ENCODE measurements at places on chromosomes 16 and 17. TPM values are rescaled to one million over a fixed set of nuclear protein-coding genes. Genes with fewer than 3 reads are reported as not detected.

GRCh38 chr16:81319221-81319912 lies 4.6 kb downstream of the GAN start:
- peak; percentile 61 for DNase-seq

RRAD gene
- 1.7 TPM for total RNA-seq

SULT1A1 gene
- 7.1 TPM for total RNA-seq

- no peak for DNase-seq
Observed at GRCh38 chr16:72787130-72787513, 260.8 kb downstream of the ZFHX3 start.

GRCh38 chr16:74766729-74767128 lies 7.9 kb downstream of the FA2H start:
- no peak for DNase-seq

GRCh38 chr17:11097121-11097520 lies 143.9 kb upstream of the SHISA6 start:
- DNase-seq, result no peak

- DNase-seq, result peak; percentile 36
Observed at GRCh38 chr17:50565402-50566350, 5.2 kb downstream of the CACNA1G start.

DNA sequence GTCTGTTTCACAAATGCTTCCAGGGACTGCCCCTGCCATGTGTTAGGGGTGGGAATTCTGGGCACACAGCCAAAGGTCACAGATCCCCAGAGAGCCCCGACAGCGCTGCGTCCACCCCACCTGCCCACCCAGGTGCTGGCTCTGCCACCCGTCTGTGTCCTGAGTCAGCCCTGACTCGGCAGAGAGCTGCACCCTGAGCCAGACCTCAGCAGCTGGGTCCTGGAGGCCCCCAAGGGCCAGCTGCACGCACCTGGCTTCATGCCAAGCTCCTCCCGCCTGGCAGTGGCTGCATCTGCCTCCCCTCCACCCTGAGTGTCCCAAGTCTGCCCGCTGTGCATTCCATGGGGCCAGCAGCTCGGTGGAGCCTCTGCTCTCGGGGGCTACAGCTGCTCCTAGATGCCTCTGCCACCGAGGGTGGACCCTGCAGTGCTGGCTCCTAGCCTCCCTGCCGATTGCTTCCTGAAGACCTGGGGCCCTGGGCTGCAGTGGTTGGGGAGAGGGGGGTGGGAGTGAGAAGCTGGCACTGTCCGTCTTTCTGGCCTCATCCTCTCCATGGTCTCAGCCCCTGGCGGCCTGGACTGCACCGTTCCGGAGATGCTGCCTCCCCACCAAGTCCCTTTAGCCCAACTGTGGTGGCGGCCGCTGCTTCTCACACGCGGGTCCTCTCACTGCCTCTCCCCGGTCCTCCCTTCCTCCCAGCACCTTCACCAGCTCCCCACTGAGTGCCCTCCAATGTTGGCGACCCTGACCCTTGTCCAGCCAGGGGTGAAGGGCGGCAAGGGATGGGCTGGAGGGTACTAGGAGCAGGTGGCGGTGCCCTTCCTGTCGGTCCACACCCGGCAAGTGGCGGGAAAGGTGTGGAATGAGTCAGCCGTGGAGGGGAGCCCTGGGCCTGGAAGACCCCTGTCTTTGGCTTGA lies 3.0 kb downstream of the SECTM1 start:
- peak; percentile 93 for DNase-seq

BCL6B gene
- not detected for total RNA-seq

GRCh38 chr17:32503251-32504165 lies 16.7 kb downstream of the CDK5R1 start:
- DNase-seq, result peak; percentile 81

DNA sequence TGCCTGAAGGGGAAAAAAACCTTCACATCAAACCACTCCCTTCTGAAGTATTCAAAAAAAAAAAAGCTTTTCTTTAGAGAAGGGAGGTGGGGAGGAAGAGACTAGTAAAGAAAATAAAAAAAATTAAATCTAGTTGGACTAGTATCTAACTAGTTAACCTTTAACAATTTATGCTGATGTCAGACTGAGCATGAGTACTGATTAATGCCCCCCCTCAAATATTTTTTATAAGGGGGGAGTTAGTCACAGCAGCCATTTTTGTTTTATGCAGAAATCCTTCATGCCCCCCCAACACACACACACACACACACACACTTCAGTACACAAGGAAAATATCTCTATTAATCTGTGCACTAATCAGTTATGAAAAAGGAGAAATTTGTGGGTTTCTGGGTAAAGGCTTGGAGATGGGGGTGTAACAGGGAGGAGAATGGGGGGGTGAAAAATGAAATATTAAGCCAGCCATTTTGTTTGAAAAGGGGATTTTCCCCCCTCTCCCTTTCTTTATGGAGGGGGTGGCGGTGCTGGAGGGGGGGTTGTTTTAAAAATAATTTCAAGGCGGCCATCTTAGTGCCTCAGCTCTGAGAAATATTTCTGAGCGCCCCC lies 4.7 kb upstream of the CHD3 start:
- DNase-seq, result peak; percentile 45

GRCh38 chr17:44915862-44916780 lies 821 bp upstream of the GFAP start:
- DNase-seq, result no peak

GRCh38 chr17:35555691-35556090 lies 4.9 kb downstream of the SLFN14 start:
- DNase-seq, result no peak

DNA sequence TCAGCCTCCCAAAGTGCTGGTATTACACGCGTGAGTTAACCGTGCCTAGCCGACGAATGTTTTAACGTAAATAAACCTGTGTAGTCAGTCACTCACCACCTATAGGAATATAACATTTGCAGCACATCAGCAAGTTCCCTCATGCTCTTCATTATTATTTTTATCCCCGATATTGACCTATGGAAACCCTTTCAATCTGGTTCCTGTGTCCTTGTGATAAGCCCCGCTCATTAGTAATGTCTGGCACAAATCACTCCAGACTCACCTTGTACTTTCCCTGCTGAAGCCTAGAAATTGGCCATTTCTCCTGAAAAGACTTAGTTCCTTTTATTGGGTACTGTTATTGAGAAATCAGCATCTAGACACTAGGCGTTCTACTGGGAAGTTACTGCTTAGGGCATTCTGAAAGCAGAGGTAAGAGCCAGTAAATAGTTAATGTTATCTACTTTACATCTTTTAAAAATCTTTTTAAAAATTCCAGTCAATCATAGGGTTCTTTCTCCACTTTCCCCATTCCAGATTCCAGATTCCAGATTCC lies 1.5 kb upstream of the PHKG2 start:
- DNase-seq, result no peak

HEATR9 gene
- total RNA-seq, result not detected

GRCh38 chr16:4358831-4359561 lies 7.9 kb upstream of the PAM16 start:
- no peak for DNase-seq

- DNase-seq, result no peak
Observed at GRCh38 chr16:87964049-87964659, 12.9 kb downstream of the BANP start.

GRCh38 chr17:76138234-76138895 lies 2.7 kb downstream of the FOXJ1 start:
- DNase-seq, result no peak

- peak; percentile 64 for DNase-seq
Observed at GRCh38 chr16:69796285-69797118, 34.4 kb downstream of the WWP2 start.

CDK5R1 gene
- total RNA-seq, result 4.2 TPM

- DNase-seq, result peak; percentile 2
Observed at GRCh38 chr16:19213885-19214284, 45.8 kb downstream of the SYT17 start.

DNA sequence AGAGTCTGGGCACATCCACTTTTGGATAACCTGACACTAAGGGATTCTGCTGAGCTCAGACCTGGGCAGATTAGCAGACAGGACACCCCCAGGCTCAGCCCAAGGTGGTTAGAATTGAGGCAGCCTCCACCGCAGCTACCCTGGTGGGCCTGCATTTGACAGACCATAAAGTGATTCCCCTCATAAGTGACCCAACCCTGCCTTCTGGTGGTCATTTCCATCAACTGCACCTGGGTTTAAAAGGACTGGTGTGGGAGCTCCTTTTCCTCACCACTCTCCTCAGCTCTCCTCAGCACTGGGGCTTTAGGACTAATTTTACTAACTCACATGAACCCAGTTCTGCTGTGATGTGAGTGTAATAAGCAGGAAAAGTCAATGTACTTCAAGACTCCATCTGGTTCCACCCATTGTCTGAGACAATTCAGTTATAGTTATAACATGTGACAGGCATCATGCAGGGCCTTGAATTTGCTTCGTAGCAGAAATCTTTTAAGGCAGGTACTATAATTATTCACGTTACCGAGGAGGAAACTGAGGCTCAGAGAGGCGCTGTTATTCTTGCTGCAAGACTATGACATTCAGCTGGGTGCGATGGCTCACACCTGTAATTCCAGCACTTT lies 42.5 kb downstream of the MYH3 start:
- peak; percentile 67 for DNase-seq

DNA sequence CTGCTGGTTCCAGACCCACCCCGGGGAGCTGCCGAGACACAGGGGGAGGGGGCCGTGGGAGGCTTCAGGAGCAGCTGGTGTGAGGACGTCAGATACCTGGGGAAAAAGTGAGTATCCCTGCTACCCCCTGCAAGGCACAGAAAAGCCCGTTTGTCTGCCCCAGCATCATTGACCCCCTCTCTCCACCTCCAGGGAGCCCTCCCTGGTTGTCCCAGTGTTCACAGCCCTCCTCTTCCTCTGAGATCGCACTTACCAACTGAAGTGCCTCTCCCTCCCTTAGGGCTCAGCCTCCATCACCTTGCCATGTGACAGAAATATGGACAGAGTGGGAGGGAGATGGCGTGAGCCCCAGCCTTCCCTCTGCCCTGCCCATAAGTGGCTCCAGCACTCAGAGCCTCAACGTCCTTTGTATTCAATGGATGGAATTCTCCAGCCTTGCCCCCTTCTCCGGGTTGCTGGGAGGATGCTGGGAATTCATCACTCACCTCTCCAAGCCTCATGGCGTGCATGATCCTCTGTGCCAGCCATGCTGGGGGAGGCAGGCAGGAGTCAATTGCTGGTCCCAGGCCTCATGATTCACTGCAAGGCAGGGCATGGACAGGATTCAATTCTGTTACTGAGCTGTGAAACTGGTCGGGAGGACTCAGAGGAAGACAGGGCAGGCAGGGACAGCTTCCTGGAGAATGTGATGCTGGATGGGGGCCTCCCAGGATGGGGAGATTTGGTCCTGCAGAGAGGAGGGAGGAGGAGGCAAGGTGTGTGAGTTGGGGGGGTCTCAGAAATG lies 14.6 kb downstream of the SPNS3 start:
- DNase-seq, result no peak

DNA sequence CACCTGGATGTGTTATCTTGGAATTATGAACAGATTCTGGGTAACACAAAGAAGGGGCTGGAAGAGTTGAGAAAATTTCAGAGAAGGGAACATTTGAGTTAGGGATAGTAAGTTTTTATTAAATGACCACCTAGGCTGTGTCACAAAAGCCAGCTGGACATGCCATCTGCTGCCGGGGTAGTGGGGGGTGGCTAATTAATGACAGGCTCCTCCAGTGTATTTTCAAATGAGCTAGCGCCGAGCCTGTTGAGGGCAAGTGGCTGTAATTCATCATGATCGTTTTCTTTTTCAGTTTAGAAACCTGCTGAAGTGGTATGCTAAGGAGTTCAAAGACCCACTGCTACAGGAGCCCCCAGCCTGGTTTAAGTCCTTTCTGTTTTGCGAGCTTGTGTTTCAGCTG lies 6.2 kb downstream of the TMEM97 start:
- no peak for DNase-seq

CDC27 gene
- 100 TPM for total RNA-seq

DNA sequence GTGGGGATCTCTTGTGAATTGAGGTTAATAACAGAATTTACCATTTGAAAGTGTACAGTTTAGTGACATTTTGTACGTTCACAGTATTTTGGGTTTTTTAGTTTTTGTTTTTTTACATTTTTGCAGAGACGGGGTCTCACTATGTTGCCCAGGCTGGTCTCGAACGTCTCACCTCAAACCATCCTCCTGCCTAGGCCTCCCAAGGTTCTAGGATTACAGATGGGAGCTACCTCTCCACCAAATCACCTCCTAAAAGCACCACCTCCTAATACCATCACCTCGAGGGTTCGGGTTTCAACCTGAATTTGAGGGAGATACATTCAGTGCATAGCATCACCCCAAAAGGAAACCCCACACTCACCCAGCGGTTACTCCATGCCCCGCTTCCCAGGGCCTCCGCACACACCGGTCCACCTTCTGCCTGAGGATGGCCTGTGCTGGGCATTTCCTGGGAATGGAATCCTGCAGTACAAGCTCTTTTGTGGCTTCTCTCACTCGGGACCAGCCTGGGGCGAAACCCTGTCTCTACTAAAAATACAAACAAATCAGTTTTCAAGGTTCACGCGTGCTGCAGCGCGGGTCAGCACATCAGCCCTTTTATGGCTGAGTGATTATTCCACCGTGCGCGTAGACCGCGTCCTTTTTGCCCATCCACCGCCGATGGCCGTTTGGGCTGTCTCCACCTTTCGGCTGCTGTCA lies 182.7 kb upstream of the CIBAR2 start:
- no peak for DNase-seq

GRCh38 chr17:72572604-72573491 lies 452.0 kb downstream of the SOX9 start:
- DNase-seq, result no peak

DNA sequence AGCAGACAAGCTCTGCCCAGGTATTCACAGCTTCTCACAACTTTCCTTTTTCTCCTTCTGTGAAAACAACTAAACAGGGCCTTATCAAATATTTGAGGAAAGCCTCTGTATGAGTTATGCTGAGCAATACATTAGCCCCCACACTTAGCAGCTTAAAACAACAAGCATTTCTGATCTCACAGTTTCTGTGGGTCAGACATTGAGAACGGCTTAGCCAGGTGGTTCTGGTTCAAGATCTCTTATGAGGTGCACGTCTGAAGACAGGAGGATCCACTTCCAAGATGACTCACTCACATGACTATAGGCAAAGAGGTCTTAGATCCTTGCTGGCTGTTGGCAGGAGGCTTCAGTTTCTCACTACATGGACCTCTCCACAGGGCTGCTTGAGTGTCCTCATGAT lies 181.4 kb upstream of the WSCD1 start:
- DNase-seq, result peak; percentile 2

DNA sequence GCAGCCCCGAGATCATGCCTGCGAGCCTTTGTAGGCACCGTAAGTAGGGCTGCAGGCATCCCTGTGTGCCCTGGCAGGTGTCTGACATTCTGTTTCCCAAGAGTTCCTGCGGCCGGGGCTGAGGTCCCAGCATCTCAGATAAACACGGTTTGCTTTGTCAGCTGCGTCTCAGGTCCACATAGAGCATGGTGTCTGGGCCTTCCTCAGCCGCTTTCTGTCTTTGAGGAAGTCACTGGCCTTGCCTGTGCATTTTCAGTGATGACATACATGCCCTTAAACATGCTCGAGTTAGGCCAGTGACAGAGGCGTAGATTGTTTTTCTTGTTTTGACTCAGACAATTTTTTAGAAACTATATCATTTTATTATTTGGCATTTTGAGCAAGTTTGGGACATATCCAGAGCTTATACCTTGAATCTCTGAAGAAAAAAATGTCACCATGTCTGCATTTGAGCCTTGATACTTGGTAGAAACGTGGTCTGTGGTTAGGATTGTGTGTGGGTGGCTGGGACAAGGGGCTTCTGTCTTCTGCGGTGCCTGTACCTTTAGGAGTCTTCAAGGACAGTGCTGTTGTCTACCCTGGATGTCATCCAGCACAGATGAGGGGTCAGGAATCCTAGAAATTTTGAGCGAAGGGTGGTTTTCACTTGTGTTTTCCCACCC lies 105.8 kb downstream of the SNX29 start:
- DNase-seq, result no peak

MAPT gene
- not detected for total RNA-seq

Measured in LHCN-M2 (cell line).